Panc1 (cell line): ENCODE measurements at places on chromosomes 3 and 15. TPM values are rescaled to one million over a fixed set of nuclear protein-coding genes. Genes with fewer than 3 reads are reported as not detected.

GRCh38 chr15:100254691-100255090 lies 87.1 kb downstream of the ADAMTS17 start:
- DNase-seq = no peak
- H3K27ac ChIP-seq = no peak overlapping the region
- no peaks in the 10 kb centered on the region for H3K27me3 ChIP-seq
- no peak overlapping the region for H3K4me3 ChIP-seq
- no peaks in the 10 kb centered on the region for H3K36me3 ChIP-seq
- no peaks in the 10 kb centered on the region for H3K4me1 ChIP-seq

- no peaks in the 10 kb centered on the region for H3K36me3 ChIP-seq
- H3K4me1 ChIP-seq = no peaks in the 10 kb centered on the region
- DNase-seq = no peak
- H3K4me3 ChIP-seq = no peak overlapping the region
These were observed 108.2 kb upstream of the PROK2 start for GRCh38 chr3:71893122-71893521.

DNA sequence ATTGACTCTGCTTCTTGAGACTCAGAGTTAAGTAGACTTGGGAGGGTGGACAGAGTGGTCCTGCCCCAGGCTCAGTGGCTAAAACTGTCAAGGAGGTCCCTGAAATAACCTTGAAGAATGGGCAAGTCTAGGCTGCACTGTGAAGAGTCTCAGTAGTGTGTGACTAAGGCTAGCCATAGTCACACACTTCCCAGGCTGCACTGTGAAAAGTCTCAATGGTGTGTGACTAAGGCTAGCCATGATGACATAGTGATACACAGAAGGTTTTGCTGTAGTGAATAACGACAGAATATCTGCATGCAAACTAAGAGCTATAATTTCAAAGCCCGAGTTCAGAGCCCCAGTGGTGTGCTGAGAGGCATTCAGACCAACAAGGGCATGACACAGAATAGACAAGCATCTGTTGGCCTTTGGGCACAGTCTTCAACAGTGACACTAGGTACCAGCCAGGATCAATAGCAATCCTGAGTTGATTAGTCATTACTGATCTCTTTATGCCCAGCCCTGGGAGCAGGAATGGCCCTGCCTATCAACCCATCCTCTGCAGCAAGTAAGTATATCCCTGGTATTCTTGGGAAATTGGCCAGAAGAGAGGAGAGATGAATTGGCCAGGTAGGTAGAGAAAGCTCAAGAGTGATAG lies 72.4 kb upstream of the BBX start:
- H3K36me3 ChIP-seq = no peaks in the 10 kb centered on the region
- no peaks in the 10 kb centered on the region for H3K4me1 ChIP-seq
- no peak overlapping the region for H3K4me3 ChIP-seq
- no peak overlapping the region for H3K27ac ChIP-seq
- DNase-seq = no peak
- H3K27me3 ChIP-seq = no peaks in the 10 kb centered on the region; the same call in 1 of the 2 replicates

DNA sequence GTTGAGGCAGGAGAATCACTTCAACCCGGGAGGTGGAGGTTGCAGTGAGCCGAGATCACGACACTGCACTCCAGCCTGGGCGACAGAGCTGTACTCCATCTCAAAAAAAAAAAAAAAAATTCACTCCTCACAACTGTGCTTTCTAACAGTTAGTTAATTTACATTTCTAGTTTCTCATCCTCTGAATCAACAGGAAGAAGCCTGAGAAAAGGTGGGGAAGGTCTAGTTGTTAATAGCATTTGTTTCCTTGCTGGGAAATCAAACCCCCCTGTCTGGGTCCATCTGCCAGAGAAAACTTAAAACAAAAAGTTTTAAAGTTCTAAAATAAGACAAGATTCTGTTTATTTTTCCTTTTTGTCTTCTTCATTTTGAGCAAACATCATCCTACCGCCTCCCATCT lies 62.3 kb downstream of the TMEM39A start:
- H3K36me3 ChIP-seq = no peaks in the 10 kb centered on the region
- no peaks in the 10 kb centered on the region for H3K27me3 ChIP-seq
- DNase-seq = no peak
- H3K4me1 ChIP-seq = no peaks in the 10 kb centered on the region
- H3K4me3 ChIP-seq = no peak overlapping the region

DNA sequence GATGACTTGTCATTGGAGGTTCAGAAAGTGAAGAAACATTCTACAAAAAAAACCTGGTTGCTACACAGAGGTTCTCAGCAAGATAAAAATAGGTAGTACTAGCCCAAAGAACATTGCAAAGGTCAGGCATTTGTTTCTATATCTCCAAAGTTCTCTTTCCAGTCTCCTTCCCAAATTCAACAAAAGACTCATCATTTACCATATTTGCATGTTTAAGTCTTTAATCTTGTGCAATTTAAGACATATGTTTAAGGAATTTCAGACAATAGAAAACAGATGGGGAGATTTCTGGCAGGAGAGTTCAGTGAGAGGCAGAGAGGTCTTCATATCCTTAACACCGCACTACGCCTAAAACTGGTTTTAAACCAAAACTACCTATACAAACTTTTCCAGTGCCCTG lies 173.8 kb upstream of the THBS1 start:
- no peaks in the 10 kb centered on the region for H3K36me3 ChIP-seq
- no peak for DNase-seq
- H3K27me3 ChIP-seq = no peaks in the 10 kb centered on the region
- H3K27ac ChIP-seq = no peak overlapping the region
- H3K4me3 ChIP-seq = no peak overlapping the region

- H3K4me3 ChIP-seq = no peak overlapping the region
- no peak for DNase-seq
- no peaks in the 10 kb centered on the region for H3K27me3 ChIP-seq
These were observed 36.0 kb downstream of the NKIRAS1 start for GRCh38 chr3:23880703-23881339.

GRCh38 chr3:99499235-99500158 lies 138.9 kb upstream of the COL8A1 start:
- H3K4me3 ChIP-seq = no peak overlapping the region
- no peak overlapping the region for H3K27ac ChIP-seq
- peak; percentile 28 for DNase-seq
- no peaks in the 10 kb centered on the region for H3K36me3 ChIP-seq

DNA sequence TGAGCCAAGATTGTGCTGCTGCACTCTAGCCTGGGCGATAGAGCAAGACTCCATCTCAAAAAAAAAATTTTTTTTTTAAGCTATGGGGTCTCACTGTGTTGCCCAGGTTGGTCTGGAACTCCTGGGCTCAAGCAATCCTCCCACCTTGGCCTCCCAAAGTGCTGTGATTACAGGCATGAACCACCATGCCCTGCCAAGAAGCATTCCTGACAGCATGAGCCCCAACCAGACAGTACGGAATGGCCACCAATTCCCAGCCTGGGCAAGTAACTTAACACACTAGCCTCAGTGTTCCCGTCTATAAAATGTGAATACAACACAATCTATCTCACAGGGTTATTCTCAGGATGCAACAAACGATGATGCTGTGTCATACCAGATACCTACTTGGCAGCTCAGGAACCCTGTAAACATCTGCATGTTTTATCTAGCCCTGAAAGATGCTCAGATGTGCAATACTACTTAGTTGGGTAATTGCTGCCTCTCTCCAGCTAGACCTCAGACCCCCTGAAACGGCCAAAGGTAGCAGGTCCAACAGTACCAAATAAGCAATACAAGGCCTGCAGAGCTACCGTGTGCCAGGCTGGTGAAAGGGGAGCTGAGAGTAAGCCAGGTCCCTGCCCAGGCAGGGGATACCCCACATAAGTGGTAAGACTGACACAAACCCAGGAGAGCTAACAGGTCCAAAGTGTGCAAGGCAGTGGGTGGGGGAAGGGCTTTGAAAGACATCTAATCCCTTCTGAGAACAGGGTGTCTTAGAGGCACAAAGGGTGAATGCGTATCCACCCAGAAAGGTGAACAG lies 1.9 kb downstream of the TKT start:
- H3K27ac ChIP-seq = peak overlapping the region; percentile 87
- DNase-seq = no peak
- peaks cover 3% of the 10 kb centered on the region; the same call in 1 of the 2 replicates for H3K36me3 ChIP-seq
- no peaks in the 10 kb centered on the region for H3K27me3 ChIP-seq

- no peaks in the 10 kb centered on the region for H3K4me1 ChIP-seq
- H3K36me3 ChIP-seq = no peaks in the 10 kb centered on the region
- no peak for DNase-seq
- no peak overlapping the region for H3K27ac ChIP-seq
- no peaks in the 10 kb centered on the region for H3K27me3 ChIP-seq
These were observed 260.2 kb downstream of the PDZRN3 start for GRCh38 chr3:73364517-73364916.

The VILL gene
- total RNA-seq = 5.7 TPM

The AP3B2 gene
- 0.95 TPM for total RNA-seq

The SH3GL3 gene
- not detected for total RNA-seq

The TMEM40 gene
- 1.3 TPM for total RNA-seq

The ROPN1 gene
- total RNA-seq = not detected

The PLSCR5 gene
- total RNA-seq = not detected

The MRPS11 gene
- 76.9 TPM for total RNA-seq

The TRANK1 gene
- total RNA-seq = 3.2 TPM

The ZNF80 gene
- not detected for total RNA-seq

The GOLGA6D gene
- not detected for total RNA-seq

The SI gene
- not detected for total RNA-seq

The SKOR1 gene
- 0.21 TPM for total RNA-seq

The SNTN gene
- not detected for total RNA-seq

The NLGN1 gene
- 0.85 TPM for total RNA-seq

The PRSS50 gene
- total RNA-seq = 0.13 TPM
